ENCODE measurements at places on chromosomes 6 and 20.

DNA sequence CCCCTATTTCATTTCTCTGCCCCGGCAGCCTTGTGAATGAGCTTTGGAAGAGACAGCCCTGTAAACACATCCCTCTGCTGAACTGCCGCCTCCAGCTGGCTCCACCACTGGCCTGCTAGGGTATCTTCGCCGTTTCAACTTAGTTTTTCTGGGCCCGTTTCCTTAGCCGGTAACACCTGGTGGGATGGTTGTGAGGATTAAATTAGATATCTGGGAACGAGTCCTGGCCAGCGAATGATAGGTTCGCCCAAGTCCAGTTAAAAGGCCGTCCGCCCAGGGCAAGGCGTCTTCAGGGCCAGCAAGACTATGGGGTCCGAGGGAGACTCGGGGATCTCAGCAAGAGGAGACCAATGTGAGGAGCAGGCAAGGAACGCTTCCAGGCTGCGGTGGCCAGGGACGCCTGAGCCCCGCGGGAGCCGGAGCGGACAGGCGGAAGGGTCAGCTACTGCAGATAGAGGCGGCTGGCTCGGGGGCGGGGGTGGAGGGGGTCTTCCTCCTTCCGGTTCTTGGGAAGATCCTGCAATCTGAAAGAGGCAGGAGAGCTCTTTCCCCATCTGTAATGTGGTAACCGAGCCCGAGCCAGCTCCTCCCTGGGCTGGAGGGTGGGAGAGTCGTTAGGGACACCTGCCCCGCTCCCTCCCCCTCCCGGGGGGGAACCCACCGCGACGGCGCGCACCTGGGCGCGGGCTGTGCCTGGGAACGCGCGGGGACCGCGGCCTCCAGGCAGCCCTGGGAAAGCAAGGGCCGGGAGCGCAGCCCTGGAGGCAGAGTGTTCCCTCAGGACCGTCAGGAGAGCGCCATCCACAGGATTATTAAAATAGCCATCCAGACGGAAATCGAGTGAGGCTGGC lies 4.5 kb upstream of the PTCRA start:
- H3K36me3 ChIP-seq = no peaks in the 10 kb centered on the region
- H3K4me3 ChIP-seq = peak overlapping the region; percentile 37
- no peak for ATAC-seq
- H3K27ac ChIP-seq = no peak overlapping the region
- peaks cover 14% of the 10 kb centered on the region for H3K4me1 ChIP-seq
- H3K27me3 ChIP-seq = peaks cover 8% of the 10 kb centered on the region

- no peak overlapping the region for H3K27ac ChIP-seq
- H3K4me1 ChIP-seq = no peaks in the 10 kb centered on the region
Measured at GRCh38 chr6:939526-940252, 246.8 kb upstream of the EXOC2 start.

- peaks cover 39% of the 10 kb centered on the region for H3K4me1 ChIP-seq
- H3K36me3 ChIP-seq = peaks cover 58% of the 10 kb centered on the region
- H3K4me3 ChIP-seq = no peak overlapping the region
- peak; percentile 87 for ATAC-seq
Measured at GRCh38 chr6:26445934-26446667, 5.8 kb downstream of the BTN3A3 start.

DNA sequence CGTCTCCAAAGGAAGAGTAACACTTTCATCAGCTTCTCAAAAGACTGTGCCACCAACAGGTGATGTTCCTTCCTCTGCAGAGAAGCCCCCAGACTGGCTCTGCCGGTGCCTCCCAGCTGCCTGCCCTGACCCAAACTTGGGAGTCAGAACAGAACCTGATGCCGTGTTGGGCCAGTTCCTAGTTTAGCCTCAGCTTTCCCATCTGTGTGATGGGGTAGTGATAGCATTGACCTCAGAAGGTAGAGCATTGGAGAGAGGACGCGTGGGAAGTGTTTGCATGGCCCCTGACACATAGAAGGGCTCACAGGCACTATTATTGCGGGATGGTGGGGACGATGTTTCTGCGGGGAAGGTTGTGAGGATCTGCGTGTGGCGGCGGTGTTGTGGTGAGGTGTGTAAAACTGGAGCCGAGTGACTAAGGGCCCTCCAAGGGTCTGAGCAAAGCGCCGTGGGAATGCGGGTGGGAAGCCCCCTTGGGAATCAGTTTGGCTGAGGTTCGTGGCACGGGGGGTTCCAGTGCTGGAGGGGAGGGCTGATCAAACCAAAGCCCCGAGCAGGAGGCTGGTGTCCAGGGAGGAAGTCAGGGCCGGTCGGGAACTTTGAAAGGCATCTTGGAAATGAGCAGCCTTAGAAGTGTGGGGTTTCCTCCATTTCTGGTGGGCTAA lies 1.7 kb downstream of the NTSR1 start:
- H3K4me1 ChIP-seq = peaks cover 5% of the 10 kb centered on the region
- no peak for ATAC-seq
- no peaks in the 10 kb centered on the region for H3K36me3 ChIP-seq
- H3K27ac ChIP-seq = no peak overlapping the region
- no peak overlapping the region for H3K4me3 ChIP-seq

- H3K27me3 ChIP-seq = no peaks in the 10 kb centered on the region
- no peak for ATAC-seq
- H3K4me1 ChIP-seq = peaks cover 15% of the 10 kb centered on the region
Measured at GRCh38 chr6:108809211-108809610, 39.0 kb upstream of the ARMC2 start.
